Activated T-helper 1 cell treated with Interleukin-2 at 50 U/mL for 16 hours (primary cell): ENCODE measurements at places on chromosomes 11 and 22.

GRCh38 chr11:37343290-37343689 is 745.3 kb upstream of the RAG2 start:
- DNase-seq, result no peak

DNA sequence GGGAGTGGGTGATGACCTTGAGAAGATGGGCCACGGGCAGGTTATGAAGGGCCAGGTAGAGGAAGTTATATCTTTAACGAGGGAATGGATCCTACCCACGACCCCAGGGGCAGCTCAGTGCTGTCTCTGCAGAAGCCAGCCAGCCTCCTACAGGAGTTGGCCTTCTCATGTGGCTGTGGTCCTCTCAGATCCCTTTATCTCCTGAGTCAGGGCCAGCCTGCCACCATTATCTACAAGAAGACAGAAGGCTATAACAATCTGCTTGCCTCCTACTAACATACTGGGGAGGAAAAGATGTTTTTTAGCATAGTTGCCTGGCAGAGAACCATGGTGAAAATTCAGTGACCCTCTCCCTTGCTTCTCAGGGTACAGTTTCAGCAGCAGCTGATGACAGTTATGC is 7.0 kb upstream of the YWHAH start:
- no peak for DNase-seq

DNA sequence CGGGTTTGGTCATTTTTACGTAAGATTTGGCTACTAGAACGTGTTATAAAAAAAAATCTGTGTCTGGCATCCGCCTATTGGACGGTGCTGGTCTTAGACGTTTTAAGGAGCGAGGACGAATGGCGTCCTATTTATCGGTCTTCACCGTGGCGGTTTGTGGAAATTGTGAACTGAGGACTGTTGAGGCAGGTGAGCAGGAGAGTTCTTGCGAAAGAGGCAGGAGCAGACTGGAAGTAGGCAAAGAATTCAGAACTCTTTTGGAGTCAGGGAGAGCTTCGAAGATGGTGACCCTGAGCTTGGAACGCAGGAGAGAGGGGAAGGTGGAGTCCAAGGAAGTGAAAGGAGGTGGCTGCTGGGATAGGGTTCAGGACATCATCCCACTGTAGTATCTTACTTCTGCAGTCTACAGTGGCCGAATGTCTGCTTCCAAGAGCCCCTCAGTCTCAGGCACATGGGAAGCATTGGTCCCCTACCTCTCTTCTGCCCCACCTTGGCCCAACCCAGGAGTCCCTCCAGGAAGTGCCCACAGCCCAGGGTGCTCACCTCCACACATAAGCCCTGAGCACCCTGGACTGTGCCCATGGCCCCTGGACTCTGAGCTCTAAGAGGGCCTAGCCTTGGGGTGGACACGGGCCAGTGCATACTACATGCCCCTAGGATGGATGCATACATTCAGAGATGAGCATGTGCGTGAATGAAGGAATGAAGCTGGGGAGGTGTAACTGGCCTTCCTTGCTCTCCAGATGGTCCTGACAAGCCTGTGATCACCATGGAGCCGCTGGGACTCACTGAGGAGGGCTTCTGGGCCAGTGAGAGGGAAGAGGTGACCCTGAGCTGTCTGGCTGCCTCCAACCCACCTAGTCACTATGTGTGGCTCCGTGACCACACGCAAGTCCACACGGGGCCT is 3.7 kb downstream of the VSIG10L2 start:
- no peak for DNase-seq

DNA sequence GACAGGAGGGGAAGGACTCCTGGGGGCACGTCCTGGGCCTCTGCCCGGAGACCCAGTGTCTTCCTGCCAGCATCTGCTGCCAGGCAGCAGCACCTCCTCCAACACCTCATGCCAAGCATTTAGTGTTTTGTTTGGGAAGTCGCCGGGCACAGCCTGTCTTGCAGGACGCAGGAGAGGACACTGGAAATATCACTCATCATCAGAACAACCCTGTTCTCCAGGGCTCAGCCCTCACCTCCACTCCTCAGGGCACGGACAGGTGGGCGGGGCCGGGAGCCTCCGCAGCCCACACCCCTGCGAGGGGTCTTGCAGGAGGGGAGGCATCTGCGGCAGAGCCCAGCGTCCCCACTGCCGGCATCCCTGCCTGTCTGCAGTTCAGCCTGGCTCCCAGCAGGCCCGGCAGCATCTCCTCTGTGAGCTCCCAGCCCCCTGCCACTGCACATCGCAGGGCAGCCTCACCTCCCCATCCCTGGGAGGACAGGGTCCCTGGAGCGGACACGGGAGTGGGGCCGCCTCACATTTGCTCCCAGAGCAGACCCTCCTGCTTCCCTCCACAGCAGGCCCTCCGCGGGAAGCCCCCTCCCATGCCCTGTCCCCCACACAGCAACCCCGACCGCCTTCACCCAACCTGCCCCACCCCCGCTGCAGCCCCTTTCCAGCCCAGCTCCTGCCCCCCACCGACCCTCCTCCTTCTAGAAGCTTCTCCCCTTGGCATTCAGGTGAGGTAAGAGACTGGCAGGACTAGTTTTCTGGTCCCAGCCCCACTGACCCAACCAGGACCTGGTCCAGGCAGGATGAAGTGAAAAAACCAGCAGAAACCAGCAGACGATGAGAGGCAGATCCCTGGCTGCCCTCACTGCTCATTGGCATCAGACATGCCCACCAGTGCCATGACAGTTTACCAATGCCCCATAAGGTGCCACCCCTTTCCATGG is 72.7 kb downstream of the BRD1 start:
- DNase-seq, result no peak

DNA sequence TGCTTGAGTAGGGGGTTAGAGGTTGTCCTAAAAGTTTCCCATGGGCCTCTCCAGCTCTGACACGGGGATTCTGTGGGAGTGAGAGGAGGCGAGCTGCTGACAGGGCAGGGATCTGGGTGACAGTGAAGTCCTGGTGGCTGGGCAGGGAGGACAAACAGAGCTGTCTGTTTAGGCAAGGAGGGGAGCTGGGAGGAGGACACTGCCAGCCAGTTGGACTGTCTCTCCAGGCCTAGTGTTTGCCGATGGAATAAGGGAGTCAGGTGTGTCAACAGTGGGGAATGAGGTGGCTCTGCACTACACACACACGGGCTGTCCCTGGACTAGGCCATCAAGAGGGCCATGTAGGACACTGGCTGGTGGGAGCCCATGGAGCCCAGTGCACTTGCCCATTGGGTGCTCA is 20.6 kb upstream of the SYT7 start:
- DNase-seq, result no peak

DNA sequence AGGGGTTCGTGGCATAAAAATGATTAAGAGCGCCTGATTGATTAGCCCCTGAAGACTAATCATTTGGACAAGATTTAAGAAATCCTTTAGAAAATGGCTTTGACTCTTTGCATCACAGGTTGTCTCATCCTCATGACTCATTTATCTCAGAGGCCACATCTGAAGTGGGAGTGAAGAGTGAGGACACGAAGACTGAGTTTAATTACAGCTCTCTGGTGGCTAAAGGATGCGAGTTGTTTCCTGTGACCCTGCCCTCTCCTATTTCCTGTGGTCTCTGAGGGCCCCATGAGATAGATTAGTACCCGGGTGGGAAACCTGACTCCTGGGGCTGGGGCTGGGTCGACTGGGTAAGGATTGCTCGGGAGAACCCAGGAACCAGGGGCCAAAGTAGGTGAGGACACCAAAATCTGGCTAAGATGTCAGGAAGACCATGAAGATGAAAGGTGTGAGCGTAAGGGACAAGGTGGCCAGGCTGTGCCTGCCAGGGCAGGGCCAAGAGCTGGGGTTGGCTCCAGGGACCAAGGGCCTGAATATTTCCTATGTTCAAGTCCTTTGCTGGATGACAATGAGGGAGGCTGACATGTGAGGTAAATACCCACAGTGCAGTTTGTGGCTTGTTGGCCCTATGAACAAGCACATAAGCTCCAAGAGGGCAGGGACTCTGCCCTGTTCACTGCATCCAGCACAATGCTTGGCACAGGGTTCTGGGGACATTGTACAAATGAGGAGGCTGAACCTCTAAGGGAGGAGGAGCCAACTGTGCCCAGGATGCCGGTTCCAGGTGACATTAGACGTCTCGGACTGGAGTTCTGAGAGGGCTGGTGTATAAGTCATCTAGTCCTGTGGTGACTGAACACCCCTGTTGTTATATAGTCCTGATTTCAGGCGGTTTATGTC is 3.6 kb downstream of the OTOG start:
- DNase-seq, result no peak

DNA sequence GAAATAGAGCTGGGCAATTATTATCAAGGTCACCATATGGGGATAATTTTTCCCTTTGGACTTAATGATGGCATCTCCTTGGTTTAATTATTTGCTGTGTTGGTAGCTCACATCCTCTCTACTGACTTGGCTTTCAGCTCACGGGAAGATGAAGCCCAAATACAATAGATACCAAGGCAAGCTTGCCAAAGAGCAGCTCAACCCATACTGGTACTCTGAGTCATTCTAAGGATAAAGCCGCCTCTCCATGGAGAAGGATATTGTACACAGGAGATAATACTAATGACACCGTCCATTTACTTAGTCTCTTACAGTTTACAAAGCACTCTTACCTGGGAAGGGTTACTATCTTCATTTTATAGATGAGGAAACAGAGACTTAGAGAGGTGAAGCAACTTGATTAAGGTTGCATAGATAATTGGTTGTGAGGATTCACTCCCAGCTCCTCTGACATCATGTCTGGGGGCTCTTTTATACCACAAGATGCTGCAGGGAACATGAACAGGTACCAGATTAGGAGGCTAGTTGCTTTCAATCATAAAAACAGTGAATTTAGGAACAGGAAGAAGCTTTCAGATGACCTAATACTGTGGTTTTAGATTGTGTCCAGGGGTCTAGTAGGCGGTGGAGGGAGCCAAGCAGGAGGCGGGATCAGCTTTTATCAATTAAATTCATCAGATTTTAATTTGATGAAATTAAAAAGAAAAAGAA is 48.3 kb upstream of the PICALM start:
- DNase-seq, result no peak

DNA sequence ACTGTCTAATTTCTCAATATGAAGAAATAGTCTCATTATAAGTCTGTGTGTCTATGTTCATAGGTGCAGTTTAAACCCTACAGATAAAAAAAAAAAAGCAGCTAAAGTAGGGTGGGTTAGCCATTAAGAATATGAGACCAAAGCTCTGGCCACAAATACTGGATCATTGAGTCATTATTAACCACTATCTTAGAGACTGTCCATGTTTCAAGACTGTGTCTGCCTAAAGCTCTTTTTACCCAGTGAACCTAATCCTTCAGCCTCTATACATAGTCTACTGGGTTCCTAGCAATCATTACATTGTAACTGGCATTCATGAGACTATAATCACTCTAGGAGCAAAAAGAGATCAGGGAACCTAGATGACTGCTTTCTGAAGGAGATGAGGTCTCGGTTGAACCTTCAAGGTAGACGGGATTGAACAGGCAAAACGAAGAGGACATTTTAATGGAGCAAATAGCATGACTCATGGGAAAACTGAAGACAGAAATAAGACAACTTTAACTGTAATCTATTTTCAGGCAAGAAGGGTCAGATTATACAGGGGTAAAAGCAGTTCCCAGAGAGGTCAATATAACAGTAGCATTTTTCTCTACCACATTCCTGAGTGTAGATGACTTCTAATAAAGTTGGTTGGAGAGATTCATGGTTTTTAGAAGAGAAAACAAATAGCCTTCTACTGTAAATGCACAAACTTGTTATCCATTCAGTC is 64.0 kb upstream of the FIBIN start:
- no peak for DNase-seq
